ENCODE measurements at places on chromosomes 3 and 15.

DNA sequence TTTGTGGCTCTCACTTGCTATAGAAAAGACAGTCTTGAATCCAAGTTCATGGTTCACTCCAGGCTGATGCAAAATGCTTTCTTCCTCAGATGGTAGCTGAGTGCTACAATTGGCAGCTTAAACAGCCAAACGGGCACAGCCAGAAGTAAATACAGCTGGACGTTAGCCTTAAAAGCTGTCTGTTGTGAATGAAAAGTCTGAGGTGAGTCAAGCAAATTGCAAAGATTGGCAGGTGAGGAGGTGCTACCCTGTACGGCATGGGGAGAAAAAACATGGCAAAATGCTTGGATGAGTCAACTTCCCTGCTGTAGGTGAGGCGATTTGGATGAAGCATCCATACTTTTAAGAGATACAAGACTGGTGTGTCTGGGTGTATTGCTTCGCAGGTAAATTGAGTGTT, 40.5 kb downstream of the IL5RA start:
- DNase-seq, result no peak

- no peak for DNase-seq
Observed at GRCh38 chr3:181230258-181230657, 240.7 kb upstream of the DNAJC19 start.

DNA sequence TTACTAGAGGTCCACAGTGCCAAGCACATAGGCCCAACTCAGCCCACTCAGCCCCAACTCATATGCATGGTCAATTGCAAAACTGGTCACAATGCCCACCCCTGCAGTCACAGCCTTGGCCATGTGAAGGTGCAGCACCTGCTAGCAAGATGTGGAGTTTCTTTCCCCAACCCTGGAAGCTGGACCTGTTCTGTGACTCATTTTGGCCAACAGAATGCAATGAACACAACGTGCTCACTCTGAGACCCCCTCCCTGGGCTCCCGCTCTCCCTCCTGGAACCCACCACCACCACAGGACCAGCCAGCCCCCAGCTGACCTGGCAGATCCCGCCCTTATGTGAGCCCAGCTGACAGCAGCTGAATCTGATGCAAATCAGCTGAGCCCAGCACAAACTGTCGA, 34.4 kb downstream of the ALDH1L1 start:
- DNase-seq, result no peak

- no peak for DNase-seq
Observed at GRCh38 chr15:31373096-31373865, 46.6 kb downstream of the KLF13 start.

- DNase-seq, result no peak
Observed at GRCh38 chr3:196796317-196796716, 56.7 kb downstream of the PAK2 start.

Measured in stimulated activated naive B cell treated with anti-CD40 and anti-IgM and Interleukin-4, amounts not matched to agents 10 μg/mL and 1 μg/mL and 100 μg/mL, for 72 hours (primary cell).